ENCODE measurements at places on chromosomes 7 and 10.

DNA sequence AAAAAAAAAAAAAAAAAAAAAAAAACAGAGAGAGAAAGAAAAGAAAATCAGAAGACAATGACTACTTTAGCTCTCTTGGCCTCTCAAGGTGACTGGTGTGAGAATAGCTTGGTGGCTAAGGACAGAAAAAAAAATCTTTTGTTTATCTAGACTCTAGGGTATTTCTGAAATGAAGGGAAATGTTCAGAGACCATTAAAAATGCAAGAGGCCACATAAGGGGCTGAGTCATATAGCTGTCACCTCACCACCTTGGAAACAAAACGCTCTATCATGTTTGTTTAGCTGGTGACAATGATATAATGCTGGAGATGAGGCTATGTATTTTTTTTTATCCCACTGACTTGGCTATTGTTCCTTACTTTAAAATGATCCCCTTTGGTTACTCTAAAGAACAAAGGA lies 287.0 kb upstream of the CDC14C start:
- no peak for DNase-seq

GRCh38 chr10:87931836-87932230 lies 68.4 kb downstream of the PTEN start:
- DNase-seq, result peak; percentile 40

DNA sequence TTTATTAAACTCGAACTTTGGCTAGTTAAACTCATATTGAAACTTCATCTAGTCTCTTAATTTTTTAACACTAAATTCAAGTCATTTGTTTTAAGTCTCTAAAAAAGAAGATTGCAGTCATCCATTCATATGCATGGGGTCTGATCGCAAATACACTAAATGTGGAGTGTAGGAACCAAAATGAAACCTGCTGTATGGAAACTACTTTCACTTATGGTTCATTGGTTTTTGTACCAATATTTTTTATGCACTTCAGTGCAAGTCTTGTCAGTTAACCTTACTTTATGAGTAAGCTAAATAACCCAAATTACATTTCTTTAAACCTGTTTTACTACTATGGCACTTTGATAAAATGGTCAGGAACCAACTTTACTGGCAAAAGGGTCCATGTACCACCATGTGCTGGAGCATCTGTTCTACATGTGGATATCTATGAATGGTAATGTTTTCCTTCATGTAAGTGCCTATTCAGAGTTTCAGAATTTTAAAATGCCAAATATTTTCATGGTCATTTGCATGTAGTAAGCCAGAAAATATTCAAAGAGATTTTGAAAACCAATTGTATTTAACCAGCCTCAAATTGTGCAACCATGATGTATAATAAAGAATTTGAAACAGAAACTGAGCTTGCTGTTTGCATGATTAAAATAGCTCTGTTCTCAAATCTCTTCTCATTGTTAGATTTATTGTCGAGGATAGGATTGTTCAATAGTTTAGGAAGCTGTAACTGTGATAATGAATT lies 7.6 kb upstream of the SUPV3L1 start:
- DNase-seq, result no peak

DNA sequence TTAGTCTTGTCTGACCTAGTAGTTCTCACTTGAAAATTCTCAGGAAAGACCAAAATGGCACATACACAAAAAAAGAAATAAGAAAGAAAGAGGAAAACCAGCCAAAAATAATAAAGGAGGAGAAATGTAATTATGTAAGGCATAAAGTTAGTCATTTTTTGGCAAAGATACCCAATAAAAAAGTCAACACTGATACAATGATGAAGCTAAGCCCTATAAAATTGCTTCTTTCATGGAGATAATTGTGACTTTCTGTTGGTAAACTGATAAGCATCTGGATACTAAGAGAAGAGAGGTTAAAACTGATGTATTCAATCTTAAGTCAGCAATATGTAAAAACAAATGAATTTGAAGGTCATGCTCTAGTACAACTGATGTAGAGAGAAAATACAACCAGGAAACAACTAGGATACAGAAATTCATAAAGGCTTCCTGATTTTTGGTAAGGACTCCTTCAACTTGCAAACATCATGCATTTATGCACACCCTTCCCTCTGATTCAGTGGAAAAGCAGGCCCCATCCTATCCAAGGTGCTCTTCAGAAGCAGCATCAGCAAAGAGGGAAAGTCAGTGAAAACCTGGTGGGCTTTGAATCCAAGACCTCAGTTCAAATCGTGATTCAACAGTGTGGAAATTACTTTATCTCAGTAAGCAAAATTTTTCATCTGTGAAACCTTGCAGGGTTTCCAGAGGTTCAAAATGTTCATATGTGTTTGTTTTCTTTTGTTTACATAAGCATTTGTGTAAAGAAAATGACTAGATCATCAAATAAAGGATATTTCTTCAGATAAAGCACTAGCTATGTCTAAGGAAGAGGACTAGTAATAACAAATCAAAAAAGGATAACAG lies 32.6 kb downstream of the IMMP2L start:
- no peak for DNase-seq

GRCh38 chr10:6348096-6348874 lies 145.6 kb downstream of the PFKFB3 start:
- no peak for DNase-seq

DNA sequence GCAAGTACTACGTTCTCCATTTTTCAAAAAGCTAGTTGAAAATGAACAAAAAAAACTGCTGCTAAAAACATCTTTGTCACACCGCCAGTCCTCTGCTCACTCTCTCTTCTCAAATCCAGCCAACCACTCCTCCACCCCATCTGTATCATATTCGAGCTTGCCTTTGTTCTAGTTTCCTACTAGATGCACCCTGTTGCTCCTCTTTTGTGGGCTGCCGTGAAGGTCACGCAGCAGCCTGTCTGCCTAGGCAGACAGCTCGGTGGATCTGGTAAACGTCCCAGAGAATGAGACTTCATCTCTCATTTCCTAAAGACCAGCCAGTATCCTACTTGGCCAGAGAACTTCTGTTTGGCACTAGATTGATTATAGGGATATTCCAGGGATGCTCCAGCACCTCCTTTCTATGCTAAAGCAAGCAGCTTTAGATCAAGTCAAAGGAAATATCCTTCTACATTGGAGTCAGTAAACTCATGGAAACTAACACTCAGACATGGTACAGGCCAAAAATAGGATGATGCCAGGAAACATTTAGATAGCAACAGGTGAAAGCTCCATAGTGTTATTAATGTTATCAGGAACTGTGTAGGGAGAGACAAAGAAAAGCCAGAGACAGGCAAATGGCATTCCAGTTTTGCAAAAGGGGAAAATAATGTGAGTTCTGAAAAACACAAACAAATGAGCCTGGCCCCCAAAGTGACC lies 8.7 kb upstream of the PLXNA4 start:
- DNase-seq, result no peak

DNA sequence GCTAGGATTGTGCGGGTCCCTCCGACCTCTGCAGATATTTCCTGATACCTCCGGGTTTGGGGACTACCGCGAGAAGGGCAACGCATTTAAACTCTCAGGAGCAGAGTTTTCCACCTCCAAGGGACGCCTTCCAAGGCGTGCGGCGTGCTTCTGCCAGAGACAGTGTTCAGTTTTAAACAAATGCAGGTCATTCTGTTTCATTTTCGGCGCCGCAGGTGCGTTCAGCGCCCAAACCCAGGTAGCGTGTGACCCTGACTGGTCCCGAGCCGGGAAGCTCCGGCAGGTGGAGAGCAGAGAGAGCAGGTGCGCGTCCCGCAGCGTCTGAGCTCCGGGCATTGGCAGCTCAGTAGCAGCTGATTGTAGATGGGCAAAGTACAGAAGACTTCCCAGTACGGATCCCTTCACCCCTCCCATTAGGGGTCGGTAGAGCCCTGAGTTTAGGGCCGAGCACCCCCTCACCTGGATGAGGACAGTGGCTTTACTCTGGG lies 1.4 kb upstream of the CYP26A1 start:
- DNase-seq, result no peak

DNA sequence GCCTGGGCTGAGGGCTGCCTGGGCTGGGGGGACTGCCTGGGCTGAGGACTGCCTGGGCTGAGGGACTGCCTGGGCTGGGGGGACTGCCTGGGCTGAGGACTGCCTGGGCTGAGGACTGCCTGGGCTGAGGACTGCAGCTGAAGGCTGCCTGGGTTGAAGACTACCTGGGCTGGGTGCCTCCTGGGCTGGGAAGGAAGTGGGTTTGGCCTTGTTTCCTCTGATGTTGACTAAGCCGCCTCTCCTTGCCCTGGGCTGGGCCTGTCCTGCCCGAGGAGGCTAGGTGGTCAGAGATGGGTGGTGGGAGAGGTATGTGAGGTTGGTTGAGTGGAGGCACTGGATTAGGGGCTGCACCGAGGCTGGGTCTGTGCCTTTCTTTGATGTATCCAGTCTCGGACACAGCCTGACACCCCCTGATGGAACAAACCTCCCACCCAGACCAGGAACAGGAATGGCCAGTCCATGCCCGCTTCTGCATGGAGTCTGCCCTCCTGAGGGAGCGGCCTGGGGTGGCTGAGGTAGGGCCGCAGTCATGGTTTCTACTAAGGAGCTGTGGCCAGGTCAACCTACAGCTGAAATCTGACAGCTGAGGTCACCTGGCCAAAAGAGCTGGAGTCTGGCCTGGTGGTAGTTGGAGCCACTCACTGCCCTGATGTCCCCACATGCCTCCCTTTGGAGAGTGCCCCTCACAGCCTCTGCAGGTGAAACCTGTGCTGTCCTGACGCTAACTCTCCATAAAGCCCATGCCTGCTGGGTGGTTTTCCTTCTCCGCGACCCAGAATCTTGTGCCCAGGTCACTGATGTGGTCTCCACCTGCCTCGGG lies 22.3 kb downstream of the SCART1 start:
- no peak for DNase-seq

- DNase-seq, result no peak
Measured at GRCh38 chr10:38072552-38072951, 21.6 kb upstream of the ZNF37A start.

DNA sequence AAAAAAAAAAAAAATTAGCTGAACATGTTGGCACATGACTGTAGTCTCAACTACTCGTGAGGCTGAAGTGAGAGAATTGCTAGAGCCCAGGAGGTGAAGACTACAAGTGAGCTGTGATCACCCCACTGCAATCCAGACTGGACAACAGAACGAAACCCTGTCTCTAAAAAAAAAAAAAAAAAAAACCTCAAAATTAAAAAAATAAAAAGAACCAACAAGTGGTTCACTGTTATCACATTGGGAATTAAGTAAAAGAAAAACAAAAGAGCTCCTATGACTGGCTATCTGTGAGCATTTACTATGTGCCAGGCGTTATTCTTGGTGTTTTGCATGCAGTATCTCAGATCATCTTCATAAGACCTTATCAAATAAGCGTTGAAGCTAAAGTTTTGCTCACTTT lies 66.0 kb downstream of the ANLN start:
- no peak for DNase-seq

DNA sequence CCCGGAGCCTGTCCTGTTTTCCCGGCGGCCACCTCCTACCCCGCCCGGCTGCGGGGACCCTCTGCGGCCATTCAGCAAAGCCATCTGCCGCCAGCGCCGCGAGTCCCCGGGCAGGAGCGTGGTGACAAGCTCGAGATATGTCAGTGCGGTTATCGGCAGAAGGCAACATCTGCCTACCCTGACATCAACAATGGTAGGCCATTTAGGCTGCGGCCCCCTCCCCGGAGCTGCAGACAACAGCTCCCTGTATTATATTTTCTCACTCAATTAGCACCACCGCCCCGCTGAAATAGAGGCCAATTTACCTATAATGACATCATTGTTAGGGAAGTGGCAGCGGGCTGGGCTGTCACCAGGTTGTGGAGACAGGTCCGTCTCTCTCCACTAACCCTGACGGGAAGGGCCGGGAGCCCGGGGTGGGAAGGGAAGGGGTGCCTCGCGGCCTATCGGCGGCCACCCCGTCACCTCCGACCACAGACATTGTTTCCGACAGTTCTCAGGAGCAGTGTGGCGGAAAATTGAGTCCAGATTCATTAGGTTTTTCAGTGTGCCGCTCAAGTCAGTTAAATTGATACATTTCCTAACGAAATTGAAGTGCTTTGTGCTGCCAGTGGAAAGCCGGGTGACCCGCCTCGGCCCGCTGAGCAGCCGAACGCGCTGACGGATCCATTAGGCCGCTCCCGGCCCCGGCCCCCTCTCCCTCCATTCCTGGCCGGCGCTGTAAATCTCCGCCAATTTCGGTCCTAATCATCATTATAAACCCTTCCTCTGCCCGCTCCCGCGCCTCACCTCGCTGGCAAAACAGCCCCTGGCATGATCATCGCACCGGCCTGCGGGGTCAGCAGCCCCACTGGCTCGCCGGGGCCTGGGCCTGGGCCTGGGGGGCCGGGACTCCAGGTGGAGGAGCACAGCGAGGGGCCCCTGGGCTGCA lies 43.0 kb downstream of the UNCX start:
- no peak for DNase-seq

GRCh38 chr10:21279217-21279575 lies 246.3 kb downstream of the SKIDA1 start:
- no peak for DNase-seq

GRCh38 chr7:897771-898376 lies 21.5 kb downstream of the GET4 start:
- DNase-seq, result no peak

- no peak for DNase-seq
Measured at GRCh38 chr7:29859104-29859503, 52.8 kb downstream of the WIPF3 start.

- peak; percentile 18 for DNase-seq
Measured at GRCh38 chr7:20797462-20798080, 10.9 kb upstream of the SP8 start.

DNA sequence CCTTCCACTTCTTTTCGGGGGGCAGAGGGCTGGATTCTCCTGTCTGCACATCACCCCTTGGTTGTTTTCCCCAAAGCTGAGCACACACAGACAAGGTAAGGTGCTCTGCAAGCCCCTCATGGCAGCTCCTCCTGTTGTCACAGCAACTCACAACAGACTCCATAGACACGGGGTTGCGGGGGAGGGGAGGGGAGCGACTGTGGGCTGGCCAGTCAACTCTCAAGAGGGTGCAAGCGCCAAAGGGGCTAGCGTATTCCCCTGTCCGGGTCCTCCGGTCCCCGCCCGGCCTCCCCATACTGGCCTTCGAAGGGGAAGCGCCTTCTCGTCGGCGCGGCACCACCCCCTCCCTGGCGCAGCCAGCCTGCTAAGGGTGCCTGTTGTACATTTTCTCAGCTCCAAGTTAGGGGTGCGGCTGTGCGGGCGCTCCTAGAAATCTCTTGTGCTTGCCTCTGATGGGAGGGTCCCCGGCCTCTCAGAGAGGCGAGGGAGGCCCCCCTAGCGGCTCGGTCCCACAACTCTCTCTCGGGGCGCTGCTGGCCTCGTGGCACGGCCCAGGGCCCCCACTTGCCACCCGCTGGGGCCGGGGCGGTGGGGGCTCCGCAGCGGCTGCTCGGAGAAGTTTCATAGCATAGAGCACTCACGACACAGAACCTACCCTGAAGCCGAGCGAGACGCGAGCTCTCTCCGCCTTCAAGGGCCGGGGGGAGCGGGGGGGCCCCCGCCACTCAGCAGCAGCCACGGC lies 498 bp downstream of the RHOBTB1 start:
- no peak for DNase-seq

- no peak for DNase-seq
Measured at GRCh38 chr10:18689498-18689897, 30.3 kb downstream of the ARL5B start.

GRCh38 chr7:143451746-143452145 lies 8.5 kb downstream of the TAS2R60 start:
- DNase-seq, result no peak

- no peak for DNase-seq
Measured at GRCh38 chr7:13770305-13770704, 219.2 kb downstream of the ETV1 start.

- DNase-seq, result no peak
Measured at GRCh38 chr10:47023237-47024045, 112.2 kb downstream of the PTPN20 start.

- DNase-seq, result no peak
Measured at GRCh38 chr10:13349463-13350274, 1.6 kb upstream of the SEPHS1 start.

Measured in COLO829 (cell line).